ENCODE measurements at places on chromosomes 7 and 10.

- no peak for DNase-seq
Observed at GRCh38 chr10:108112218-108112617, 947.7 kb upstream of the SORCS1 start.

DNA sequence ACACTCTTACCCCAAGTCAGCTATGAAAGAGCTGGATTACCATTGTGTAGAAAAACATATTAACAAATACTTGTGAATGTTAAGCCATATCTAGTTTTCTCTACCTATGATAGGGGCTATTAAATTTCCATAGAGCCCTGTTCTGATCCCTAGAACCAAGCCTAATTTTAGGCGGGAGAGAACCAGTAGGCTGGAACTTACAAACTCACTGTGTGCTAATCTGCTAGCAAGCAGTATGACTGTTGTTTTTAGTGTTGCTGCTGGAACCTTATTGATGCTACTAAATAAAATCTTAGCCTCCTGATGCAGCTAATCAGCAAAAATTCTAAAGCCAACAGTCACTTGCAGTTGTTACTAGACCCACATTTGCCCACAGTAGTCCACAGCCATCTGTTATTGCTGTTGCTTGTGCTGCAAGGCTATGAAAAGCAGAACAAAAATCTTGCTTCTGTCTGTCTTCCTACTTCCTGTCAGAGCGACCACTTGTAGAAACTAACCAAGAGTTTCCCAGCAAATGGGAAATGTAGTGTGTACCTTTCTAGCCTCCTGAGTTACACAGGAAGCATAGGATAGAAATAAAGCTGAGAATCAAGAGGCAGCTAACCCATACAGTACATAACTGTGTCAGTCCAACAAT lies 368.4 kb downstream of the ARL4A start:
- no peak for DNase-seq

DNA sequence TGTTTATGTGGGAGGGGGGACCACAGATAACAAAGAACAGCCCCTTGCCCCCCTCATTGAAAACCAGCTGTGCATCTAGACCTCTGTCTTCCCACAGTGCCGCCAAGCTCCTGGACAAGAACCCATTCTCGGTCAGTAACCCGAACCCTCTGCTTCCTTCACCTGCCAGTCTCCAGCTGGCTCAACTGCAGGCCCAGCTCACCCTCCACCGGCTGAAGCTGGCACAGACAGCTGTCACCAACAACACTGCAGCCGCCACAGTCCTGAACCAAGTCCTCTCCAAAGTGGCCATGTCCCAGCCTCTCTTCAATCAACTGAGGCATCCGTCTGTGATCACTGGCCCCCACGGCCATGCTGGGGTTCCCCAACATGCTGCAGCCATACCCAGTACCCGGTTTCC lies 91.0 kb upstream of the PDCD4 start:
- DNase-seq, result no peak

GRCh38 chr10:92696606-92697383 lies 7.0 kb downstream of the HHEX start:
- DNase-seq, result no peak

DNA sequence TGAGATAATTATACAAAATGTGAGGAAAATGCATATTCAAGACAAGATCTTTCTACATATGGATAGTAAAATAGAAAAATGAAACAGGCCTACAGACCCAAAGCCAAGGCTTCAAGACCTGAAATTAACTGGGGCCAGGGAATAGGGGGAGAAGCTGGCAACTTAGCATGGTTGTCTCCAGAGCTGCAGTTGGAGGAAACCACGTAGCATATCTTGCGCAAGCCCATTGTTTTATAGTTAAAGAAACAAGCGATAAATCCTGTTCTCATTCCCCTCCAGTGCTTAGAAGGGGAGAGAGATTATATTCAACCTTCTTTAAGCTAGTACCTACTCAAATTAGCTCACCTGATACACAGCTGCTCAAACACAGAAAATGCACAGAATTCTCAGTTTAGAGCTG lies 197.1 kb downstream of the SORCS1 start:
- DNase-seq, result no peak

GRCh38 chr7:130902755-130903357 lies 168.8 kb upstream of the KLF14 start:
- DNase-seq, result no peak

GRCh38 chr7:15688911-15689310 lies 2.4 kb upstream of the MEOX2 start:
- no peak for DNase-seq

GRCh38 chr10:18665815-18666558 lies 6.8 kb downstream of the ARL5B start:
- DNase-seq, result no peak

GRCh38 chr7:74637745-74638144 lies 19.8 kb upstream of the GTF2I start:
- no peak for DNase-seq

DNA sequence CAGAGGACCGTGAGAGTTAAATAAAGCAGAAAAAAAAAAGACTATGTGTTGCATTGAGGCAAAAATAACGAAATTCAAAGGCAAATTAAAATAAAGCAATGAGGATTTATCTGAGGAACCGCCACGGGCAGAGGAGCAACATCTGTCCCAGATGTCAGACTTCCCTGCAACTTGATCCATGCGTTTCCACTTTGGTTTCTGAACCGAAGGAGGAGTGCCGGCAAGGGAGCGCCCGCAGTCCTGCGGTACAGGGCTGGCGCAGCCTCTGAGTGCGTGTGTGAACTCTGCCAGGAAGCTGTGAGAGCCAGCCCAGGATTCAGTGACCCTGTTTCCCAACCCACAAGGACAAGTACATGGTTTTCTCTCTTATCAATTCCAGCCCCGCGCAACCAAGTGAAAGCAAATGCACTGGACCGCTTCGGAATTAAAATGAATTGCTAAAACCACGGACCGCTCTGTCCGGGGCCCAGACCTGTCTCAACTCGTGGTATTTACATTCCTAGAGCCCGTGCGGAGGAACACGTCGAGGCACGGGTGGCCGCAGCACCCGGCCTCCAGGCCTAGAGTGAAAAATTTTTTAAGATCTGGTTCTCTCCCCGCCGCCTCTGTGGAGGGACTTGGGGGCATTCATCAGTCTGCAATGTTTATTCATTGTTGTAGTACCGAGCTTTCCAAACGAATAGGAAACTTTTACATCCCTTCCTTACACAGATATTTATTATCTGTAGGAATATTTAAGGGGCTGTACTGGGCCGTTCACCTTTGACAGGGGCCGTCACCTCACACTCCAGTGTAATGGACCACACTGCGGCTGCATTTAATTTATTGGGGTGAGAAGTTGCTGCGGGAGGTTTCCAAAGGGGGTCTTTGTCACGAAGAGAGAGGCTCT lies 291.5 kb upstream of the NFE2L3 start:
- no peak for DNase-seq

Measured in stimulated activated CD8-positive, alpha-beta memory T cell treated with anti-CD3 and anti-CD28 coated beads, Interleukin-4, amount 100 ng/mL, for 1 hour (primary cell).